ENCODE measurements at places on chromosomes 12 and 14.

DNA sequence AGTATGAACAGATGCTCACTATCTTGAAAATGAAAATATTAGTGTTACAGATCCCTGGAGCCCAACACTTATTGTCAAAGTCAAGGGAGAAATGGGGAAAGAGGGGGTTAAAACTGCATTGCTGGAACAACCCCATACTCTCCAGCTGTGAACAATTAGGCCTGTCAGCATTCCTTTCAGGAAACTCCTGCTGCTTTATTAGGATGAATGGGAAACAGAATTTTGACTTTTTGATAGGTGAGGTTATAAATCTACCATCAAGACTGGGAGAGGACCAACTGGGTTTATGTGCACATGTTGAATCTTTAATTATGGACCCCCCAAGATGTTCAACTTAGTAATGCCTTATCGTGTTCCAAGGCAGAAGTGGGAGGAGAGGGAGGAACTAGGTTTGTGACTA is 85.0 kb downstream of the TMTC1 start:
- DNase-seq: no peak

GRCh38 chr12:139585-139984 is 73.0 kb downstream of the IQSEC3 start:
- DNase-seq: no peak

DNA sequence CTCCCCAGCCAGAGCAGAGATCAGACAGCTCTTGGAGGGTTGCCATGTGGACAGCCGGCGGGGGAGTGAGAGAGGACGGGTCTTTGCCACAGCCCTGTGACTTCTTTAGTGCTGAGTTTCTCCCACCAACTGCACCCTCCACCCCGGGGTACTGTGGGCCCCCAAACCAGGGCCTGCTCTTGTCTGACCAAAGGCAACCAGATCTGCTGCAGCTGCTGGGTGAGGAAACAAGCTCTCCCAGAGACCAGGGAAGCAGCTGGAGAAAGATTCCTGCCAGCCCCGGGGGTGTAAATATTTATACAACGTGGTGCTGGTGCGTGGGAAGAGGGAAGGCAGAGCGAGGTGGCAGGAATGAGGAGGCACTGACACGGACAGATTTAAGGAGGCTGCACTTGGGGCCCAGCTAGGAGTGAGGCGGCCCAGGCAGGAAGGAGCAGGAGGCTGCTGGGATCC is 14.3 kb upstream of the ZFP36L1 start:
- no peak for DNase-seq

DNA sequence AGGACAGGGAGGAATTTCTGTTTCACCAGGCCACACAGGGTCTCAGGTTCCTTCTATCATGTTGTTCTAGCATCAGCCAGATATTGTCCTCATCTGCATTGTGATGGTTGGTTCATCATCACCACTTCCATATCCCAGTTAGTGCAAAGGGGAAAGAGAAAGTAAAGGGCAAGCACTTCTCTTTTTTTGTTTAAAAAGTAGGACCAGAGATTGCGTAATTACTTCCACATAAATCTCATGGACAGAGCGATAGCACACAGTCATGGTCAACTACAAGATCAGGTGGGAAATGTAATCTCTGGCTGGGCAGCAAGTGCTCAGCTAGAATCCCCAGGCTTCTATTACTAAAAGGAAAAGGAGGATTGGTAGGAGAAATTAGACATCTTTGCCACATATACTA is 155.1 kb downstream of the KIF21A start:
- DNase-seq: no peak

DNA sequence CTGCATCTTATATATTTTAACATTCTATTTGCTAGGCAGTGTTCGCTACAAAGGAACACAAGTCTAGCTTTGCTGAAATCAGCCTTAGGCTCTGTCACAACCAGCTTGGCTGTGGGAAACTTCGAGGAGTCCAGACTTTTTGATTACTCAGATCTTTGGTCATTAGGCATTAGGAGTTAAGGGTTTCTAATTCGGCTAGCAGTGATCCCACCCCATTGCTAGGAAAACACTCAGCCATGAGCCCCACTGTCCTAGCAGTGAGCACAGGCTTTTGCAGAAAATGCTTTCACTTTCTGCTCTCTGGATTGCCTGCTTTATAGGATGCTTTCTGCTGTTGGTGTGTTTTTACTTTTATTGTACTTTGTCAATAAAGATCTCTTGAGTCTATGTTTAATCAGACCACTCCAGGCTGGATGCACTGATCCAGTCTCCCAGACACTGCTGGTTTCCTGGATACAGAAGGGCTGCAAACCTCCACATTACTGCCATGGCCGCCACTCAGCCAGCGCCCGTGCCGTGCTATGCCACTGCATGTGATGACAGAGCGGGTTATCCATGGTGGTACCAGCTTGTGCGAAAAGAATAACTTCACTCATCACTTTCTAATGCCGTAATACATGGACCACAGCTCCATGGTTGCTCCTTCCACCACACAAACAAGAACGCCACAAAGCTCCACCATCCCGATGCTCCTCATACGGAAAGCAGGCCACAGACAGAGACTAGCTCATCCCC is 41.0 kb upstream of the PYGL start:
- no peak for DNase-seq

All from AG04449 (cell line).